ENCODE measurements at places on chromosomes 3 and 15.

- DNase-seq: no peak
Observed at GRCh38 chr3:148218222-148218621, 479.5 kb upstream of the AGTR1 start.

- DNase-seq: no peak
Observed at GRCh38 chr3:139524841-139525636, 14.5 kb downstream of the RBP1 start.

GRCh38 chr3:79521221-79521848 lies 246.5 kb downstream of the ROBO1 start:
- DNase-seq: no peak

DNA sequence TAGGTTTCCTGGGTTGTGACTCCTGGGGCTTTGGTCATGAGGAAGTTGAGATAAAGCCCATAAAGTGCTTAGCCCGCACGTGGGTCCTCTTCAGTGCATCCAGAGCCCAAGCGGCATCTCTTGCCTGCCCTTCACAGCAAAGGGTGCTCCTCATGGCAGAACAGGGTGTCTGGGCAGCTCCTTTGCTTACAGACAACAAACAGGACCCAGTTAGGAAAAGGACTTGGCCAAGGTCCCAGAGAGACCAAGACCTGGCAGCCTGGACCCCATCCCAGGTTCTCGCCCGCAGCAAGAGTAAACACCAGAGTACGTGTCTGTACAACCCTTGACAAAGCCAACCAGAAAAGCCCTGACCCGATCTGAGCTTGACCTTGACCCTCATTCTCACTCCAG lies 27.0 kb downstream of the ALS2CL start:
- no peak for DNase-seq

DNA sequence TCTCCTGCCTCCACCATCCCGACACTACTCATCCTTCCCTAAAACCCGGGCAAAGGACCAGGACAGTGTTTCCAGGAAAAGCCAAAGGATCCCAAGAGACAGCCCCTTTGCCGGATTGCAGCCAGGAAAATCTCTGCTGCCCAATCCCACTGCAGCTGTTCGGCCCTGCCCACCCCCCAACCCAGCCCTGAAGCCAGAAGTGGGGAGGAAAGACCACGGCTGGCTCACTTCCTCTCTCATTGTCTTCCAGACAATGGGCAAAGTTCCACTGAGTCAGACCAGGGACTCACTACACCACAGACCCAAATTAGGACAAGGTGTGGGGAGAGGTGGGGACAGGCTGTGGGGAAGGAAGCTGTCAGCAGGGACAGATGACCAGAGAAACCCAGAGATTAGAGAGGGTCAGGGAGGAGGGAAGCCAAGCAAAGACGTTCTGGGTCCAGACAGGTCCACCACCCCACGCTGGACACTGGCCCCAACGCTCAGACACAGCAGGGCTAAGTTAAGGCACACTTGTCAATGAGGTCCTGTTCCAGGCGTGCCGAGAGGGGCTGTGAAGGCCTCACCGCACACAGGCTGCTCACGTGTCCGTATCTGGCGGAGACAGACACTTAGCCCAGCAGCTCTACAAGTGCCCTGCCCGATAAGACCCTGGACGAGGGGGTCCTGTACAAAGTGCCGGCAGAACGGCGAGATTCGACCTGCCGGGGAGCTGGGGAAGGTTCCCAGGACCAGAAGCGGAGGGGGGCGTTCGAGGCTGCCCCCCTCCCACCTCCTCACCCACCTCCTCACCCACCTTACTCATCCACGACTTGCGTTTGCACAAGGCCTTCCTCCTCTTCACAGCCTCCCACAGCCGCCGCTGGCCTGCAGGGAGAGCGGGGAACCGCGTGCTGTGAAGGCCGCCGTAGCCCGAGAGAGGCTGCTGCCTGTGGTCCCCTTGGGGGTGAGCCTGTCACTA lies 21.9 kb downstream of the TNK2 start:
- DNase-seq: no peak

DNA sequence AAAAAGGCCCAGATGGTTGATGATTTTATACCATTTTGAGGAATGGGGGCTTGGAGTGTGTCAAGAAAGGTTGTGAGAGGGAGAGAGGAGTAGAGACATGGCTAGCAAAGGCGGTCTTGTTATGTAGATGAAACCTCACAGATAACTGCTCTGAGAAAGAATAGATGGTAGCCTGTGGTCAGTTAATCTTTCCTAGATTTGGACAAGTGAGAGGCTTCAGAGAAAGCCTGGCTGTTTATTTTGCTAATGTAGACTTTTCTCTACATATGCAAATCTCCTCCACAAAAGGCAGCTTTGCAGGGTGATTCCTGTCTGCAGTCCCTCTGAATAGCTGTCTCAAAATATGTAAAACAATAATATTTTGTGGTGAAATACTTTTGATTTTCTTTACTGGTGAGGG lies 177.3 kb downstream of the OTOL1 start:
- DNase-seq: no peak

- DNase-seq: peak; percentile 59
Observed at GRCh38 chr3:136075218-136075808, 109.8 kb downstream of the PPP2R3A start.

GRCh38 chr15:61524086-61524485 lies 295.0 kb upstream of the RORA start:
- no peak for DNase-seq

GRCh38 chr3:66483409-66483906 lies 17.4 kb downstream of the LRIG1 start:
- no peak for DNase-seq

DNA sequence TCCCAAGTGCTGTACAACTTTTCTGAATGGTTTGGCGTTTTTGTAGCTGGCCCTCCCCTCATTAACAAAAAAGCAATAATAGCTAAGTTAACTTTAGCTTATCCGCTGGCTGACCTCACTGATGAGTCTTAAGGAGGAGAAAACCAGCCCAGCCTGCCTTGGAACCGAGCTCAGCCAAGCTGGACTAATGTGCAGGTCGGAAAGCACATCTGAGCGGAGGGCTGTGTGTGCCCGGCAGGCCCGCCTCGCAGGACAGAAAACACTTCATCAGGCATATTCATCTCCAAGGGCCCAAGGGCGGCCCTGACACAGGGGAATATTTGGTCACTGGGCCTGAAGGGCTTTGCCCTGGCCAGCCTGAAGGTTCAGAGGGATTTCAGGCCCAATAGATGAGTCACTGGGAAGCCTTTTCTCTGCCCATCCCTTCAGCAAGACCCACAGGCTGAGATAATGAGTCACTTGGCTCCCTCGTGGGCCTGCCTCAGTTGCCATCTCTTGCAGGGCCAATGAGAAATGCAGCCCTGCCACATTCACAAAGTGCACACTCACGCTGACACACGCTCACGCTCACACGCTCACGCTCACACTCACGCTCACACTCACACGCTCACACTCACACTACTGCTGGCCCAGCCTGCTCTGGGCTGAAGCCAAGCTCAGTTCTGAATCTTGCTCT lies 75.1 kb downstream of the SLC12A8 start:
- DNase-seq: no peak

DNA sequence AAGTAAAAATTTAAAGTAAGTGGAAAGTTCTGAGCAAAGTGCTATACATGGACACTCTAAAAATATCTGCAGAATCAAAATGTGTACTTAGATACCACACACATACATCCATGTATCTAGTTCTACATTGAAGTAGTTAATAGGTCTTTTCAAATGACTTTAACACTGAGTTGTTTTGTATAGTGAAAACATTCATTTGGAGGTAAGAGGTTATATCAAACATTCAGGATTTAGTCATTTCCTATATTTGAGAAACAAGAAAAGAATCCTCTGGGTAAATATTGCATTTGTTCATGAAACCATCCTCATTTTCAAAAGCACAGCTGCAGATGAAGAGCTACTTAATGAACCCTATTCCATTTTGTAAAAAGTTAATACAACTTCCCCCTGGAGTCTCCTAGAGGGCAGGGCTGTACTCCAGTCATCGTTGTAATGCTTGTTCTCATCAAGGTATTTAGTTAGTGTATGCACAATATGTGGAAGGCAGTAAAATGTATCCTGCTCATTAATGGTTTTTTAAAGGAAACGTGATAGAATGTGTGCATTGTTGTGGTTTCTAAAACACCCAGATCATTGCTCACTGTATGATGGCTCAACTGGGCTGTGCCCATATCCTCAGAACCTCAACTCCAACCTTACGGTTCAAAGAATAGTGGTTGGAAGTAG lies 26.2 kb downstream of the ARPP21 start:
- DNase-seq: no peak

DNA sequence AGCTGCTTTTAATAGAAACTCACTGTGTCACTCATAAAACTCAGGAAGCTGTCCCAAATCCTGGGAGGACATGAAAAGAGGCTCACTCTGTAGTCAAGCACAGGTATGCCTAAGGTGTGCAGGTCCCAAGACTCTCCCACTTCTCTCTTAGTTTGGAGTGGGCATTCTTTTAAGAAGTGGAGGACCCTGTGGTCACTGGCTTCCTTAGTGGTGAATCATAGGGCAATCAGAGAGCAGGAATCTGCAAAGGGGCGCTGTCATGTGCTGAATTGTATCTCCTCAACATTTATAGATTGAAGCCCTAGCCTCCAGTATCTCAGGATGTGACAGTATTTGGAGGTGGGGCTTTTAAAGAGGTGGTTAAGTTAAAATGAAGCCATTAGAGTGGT lies 47.2 kb upstream of the ZBTB38 start:
- DNase-seq: peak; percentile 38

GRCh38 chr3:66394019-66394752 lies 106.6 kb downstream of the LRIG1 start:
- DNase-seq: no peak

DNA sequence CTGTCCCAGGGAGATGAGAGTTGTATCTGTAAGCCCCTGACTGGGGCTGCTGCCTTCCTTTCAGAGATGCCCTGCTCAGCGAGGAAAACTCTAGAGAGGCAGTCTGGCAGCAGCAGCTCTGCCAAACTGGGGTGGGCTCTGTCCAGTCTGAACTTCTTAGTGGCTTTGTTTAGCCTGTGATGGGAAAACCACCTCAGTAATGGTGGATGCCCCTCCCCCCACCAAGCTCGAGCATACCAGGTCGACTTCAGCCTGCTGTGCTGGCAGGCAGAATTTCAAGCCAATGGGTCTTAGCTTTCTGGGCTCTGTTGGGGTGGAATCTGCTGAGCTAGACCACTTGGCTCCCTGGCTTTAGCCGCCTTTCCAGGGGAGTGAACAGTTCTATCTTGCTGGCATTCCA lies 218.3 kb downstream of the TUSC7 start:
- DNase-seq: no peak

- peak; percentile 1 for DNase-seq
Observed at GRCh38 chr3:114213292-114213626, 24.1 kb downstream of the ZNF80 start.

- DNase-seq: no peak
Observed at GRCh38 chr15:61524545-61524944, 295.4 kb upstream of the RORA start.

DNA sequence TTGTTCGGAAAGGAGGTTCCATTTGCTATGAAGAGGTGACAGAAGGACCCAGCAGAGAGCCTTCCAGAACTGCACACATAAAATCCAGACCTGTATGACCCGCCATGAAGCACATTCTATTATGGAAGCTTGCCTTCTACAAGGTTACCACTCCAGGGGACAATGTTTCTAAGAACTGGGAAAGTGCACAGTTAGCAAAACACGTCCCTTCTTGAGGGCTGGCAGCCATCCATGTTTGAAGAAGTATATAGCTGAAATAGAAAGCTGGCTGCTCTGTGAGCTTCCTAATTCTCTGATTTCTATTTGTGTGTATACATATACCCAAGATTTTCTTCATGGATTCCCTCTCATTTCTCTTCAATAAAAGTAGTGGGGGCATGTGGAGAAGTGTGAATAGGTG lies 74.6 kb downstream of the CNTN3 start:
- DNase-seq: no peak

GRCh38 chr15:39538936-39539335 lies 41.9 kb upstream of the THBS1 start:
- no peak for DNase-seq

GRCh38 chr3:138256022-138256421 lies 68.9 kb downstream of the ARMC8 start:
- no peak for DNase-seq

- DNase-seq: no peak
Observed at GRCh38 chr15:50880206-50880605, 28.3 kb upstream of the AP4E1 start.
